ENCODE measurements at places on chromosomes 4 and X.

- peak; percentile 35 for DNase-seq
Observed at GRCh38 chrX:123884809-123885408, 25.1 kb downstream of the XIAP start.

DNA sequence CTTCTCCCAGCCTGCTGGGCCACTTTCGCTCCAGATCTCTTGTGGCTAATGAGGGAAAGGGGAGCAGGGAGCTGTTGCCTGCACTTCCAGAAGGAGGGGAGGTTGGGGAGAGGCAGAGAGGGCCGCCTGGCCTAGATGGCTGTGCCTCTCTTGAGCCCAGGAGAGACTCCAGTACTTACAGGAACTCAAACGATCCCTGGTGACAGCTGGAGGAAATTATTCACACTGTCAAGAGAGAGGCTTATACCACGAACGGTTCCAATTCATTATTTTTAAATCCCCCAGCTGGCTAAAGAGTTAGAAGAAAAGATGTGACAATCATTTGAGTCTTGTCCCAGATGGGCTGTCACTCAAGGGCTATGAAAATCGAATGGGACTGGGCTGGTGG, 96.1 kb downstream of the PHKA2 start:
- DNase-seq: no peak

- no peak for DNase-seq
Observed at GRCh38 chr4:137609718-137610430, 77.6 kb upstream of the PCDH18 start.

GRCh38 chr4:177119691-177120090, 190.0 kb upstream of the NEIL3 start:
- no peak for DNase-seq

GRCh38 chrX:68511255-68511654, 12.4 kb downstream of the YIPF6 start:
- peak; percentile 53 for DNase-seq

- DNase-seq: no peak
Observed at GRCh38 chr4:41976775-41977516, 4.6 kb upstream of the DCAF4L1 start.

DNA sequence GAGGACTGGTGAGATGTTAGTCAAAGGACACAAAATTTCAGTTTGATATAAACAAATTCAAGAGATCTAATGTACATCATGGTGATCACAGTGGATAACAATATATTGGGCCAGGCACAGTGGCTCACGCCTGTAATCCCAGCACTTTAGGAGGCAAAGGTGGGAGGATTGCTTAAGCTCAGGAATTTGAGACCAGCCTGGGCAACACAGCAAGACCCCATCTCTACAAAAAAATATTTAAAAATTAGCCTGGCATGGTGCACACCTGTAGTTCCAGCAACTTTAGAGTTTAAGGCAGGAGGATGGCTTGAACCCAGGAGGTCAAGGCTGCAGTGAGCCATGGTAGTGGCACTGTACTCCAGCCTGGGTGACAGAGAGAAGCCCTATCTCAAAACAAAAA, 8.7 kb downstream of the SCARB2 start:
- no peak for DNase-seq

GRCh38 chrX:12986886-12987285, 12.0 kb downstream of the TMSB4X start:
- DNase-seq: no peak

- no peak for DNase-seq
Observed at GRCh38 chr4:82138374-82138773, 235.4 kb downstream of the HNRNPD start.

- no peak for DNase-seq
Observed at GRCh38 chr4:20761382-20761781, 61.1 kb downstream of the PACRGL start.

DNA sequence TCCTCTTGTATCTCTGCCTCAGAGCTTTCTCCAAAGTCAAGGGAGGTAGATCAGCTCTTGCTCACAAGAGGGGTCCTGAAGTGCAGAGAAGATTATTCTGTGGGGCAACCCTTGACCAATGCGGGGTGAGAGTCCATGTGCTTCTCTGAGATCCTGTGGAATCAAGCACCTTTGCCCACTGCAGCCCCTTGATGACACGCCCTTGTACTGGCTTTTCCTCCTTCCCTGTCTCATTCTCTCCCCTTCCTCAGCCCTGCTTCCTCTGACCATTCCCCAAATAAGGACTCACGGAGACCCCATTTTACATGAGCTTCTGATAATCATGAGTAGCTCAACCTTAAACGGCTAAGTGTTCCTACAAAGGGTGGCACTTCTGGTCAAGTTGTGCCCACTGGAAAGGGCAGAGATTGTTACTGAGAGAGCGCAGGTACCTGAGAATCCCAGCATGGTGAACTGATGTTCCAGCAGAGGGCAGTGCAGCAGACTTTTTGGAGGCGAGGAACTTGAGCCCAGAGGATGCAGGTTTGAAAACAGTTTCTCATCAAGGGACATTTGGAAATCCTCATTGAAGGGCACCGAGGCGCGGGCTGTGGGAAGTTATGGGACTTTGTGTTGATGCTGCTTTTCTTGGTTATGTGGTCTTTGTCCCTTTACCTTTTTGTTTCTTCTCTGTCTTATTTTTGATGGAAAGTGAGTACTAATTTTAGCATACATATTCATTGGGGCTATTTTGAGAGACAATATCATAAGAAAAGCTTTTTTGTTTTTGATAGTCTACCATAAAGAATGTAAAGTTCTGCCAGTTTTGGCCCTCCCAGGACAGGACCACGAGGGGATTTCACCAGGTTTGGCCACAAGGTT, 201.3 kb downstream of the RBM46 start:
- no peak for DNase-seq

DNA sequence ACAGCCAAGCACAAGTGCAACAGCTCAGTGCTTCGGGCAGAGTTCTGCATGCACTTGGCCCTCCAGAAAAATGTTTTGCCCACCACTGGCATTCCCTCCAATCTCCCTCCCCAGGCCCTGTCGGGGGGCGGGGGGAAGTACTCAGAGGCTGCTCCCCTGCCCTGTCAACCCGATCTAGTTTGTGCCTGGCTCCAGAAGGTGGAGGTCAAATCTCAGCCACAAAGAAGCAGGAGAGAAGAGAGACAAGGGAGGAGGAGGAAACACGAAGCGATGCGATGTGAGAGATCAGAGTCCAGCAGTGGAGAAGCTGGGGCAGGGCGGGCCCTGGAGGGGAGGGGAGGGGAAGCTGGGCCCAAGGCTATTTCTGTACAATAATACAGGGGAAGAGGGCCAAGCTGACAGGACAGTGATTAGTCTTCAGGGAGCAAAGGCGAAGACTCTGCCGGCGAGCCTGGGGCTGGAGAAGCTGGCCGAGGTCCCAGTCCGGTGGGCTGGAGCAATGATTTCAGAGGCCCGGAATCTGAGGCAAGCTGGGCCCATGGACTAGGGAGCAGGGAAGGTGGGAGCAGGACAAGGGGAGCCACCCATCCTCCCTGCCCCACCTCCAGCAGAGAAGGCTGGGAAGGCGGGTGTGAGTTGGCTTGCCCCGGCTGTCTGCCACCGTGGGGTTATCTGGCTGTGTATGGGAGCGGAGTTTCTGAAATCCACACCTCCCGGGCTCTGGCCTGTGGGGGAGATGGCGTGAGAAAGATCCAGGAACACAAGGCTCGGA, 167.1 kb downstream of the EFNB1 start:
- no peak for DNase-seq

DNA sequence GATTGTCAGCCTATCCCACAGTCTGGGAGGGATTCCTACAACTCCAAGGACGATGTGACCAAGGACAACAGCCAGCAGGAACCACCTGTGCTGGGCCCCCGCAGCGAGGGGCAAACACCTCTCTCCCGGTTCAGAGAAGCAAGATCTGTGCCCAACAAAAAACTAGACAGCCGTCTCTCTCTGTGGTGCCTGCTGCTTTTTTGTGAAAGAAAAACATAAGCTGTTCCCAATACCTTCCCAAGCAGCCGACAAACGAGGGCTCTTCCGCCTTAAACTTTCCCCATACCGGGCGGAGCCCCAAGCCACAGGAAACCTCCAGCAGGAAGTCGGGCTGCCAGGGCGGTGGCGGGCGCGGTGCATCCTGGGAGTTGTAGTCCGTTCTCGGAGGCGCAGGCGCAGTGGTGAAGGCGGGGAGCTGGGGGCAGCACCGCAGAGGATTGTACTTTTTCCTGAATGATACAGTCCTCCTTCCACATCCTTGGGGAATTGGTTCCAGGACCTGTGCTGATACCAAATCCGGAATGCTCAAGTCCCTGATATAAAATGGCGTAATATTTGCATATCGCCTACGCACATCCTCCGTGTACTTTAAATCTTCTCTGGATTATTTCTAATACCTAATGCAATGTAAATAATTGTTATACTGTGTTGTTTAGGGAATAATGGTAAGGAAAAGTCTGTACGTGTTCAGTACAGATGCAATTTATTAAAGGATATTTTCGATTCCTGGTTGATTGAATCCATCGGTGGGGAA, 63.1 kb upstream of the IRF2 start:
- peak; percentile 92 for DNase-seq

GRCh38 chrX:37958525-37959211, 47.7 kb upstream of the SYTL5 start:
- no peak for DNase-seq

- no peak for DNase-seq
Observed at GRCh38 chr4:61501812-61502211, 301.7 kb downstream of the ADGRL3 start.

- DNase-seq: no peak
Observed at GRCh38 chrX:72634331-72634730, 61.7 kb upstream of the HDAC8 start.

GRCh38 chrX:21757960-21758359, at the start of gene SMPX:
SMPX (minus strand) TSS chrX:21758116; CDS start chrX:21754290, 3,826 bp downstream.
- DNase-seq: no peak

DNA sequence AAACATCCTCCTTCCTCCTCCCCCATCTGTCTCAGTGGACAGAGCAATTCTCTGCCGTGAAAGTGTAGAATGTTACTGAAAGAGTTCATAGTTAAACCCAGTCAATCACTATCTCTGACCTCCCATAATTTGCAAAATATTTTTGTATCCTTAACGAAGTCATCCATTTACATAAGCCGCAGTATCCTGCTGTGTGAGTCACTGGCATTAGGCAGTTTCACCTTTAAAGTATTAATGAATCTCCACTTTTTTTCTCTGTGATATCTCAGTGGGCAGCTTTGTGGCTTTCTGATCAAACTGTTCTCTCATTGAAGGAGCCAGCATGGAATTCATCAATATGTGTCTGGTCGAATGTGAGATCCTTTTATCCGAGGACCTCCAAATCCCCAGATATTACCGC, 678.6 kb upstream of the TENM3 start:
- DNase-seq: no peak

DNA sequence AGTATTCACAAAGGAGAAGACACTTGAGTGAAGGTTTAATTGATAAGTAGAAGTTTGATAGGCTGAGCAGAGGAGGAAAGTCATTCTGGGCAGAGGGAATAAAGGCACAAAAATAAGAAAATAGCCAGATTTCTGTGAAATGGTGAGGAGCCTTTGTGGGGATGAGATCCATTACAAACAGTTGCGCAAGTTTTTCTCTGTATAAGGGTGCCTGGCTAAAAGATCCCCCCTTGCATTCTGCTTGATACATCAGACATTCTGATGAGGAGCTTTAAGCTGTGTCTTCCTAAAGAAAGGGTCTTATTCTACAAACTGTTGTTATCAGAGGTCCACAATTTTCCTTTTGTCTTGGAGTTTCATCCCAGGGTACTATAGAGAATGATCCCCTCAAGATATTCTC, 112.0 kb downstream of the ARHGAP36 start:
- no peak for DNase-seq

- DNase-seq: no peak
Observed at GRCh38 chr4:52862639-52863161, 583 bp downstream of the RASL11B start.

DNA sequence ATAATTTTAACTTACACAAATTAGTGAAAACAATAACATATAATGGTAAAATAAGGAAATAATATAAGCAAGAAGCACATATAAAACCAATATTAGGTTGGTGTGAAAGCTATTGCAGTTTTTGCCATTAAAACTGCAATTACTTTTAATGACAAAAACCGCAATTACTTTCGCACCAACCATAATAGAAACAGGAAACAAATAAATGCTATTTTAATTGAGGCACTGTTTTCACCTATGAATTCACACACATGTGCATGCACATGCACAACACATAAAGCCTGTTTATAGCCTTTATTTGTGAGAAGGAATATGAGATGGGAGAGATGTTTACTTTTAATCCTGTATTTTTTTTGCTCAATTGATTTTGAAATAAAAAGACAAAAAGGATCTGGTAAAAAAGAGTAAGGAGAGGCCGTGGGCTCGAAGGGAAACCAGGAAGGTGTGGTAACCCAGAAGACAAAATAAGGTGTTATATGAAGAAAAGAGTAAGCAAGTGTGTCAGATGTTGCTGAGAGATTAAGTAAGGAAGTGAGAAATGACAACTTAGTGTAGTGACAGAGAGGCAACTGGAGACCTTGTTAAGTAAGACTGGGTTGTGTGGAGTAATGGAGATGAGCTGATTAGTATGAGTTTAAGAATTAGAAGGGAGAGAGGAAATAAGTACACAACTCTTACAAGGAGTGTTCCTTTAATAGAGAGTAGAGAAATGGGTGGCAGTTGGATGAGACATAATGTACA, 69.0 kb downstream of the KLHL13 start:
- DNase-seq: no peak

- no peak for DNase-seq
Observed at GRCh38 chrX:150366951-150367545, 3.9 kb downstream of the MAMLD1 start.

DNA sequence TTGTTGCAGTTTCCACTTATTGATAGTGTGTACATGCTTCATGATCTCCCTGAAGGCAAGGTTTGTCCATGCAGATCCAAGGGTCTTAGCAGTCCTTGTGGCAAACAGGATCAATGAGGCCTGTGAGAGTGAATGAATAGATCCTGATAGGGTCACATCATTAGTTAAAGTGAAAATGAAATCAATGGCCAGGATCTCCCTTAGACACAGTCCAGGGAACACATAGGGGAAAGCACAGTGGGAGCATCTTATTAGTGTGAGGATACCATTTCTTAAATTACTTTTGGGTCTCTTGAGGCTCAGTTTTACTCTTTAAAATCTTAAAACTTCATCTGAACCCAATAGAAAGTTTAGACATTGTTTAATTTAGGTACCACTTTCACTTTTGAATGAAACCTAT, 59.3 kb downstream of the ARHGAP6 start:
- no peak for DNase-seq

DNA sequence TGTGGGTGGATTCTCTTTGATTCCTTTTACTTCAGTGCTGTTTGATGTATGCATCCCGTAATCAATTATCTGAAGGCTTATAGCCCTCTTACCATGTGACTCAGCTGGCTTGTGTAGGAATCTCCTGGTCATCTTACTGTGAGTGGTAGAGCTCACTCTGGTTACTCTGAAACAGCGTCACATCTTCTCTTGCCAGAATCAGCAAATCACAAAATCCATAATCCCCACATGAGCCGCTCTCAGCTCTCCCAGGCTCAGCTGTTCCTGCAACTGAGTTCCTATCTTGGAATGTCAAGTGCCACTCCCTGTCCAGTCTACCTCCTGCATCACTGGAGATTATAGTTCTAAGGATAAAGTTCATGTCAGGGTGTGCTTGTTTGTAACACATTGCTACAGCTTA, 278.0 kb downstream of the FBXO8 start:
- no peak for DNase-seq

DNA sequence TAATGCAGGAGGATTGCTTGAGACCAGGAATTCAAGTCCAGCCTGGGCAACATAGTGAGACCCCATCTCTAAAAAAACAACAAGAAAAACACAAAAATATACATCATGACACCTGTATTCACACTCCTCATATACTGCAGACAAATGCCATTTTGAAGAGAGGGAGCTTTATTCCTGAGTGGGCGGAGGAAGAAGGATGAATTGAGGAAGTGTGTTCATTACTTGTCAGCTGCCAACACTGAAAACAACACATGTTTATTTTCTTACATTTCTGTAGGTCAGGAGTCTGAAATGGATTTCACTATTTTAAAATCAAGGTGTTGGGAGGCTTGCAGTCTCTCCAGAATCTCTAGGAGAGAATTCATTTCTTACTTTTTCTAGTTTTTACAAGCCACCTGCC, 47.2 kb upstream of the CD99 start:
- DNase-seq: no peak
